ENCODE measurements at places on chromosomes 4 and X.

- no peak for DNase-seq
Measured at GRCh38 chr4:180150818-180151217, 2092.4 kb upstream of the TENM3 start.

DNA sequence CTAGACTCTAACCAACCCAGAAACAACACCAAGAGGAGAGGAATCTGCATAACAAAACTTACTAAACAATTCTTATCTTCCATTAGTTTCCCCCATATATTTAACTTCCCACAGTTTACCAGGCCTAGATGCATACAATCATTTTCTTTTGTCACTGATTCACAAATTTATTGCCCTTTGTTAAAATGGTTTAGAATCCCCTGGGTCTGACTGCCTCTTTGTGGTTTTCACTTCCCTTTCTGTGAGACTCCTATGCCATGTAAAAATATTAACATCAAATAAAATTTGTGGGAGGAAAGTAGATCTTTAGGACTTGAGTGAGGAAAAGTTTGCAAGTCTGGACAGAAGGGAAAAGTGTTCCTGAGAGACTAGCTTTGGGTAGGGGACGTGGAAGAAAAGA lies 393.8 kb upstream of the CNKSR2 start:
- DNase-seq, result no peak

DNA sequence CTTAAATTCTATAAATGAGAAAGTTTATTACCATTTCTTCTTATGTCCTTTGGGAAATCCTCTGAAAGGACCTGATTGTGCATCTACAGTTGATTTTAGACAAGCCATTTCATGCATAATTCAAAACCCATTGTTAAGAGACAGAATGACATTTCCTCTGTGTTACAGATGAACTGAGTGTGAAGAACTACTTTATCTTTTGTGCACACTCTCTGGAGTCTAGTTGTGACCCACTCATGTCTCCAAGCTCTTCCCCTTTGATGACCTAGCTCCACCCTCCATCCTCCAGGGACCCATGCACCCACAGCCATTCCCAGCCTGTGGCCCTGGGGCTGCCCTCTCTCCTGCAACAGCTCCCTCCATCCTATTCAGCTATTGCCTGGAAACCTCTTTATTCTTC lies 57.5 kb upstream of the BMPR1B start:
- no peak for DNase-seq

- no peak for DNase-seq
Measured at GRCh38 chr4:15003401-15003890, 1.2 kb downstream of the CPEB2 start.

DNA sequence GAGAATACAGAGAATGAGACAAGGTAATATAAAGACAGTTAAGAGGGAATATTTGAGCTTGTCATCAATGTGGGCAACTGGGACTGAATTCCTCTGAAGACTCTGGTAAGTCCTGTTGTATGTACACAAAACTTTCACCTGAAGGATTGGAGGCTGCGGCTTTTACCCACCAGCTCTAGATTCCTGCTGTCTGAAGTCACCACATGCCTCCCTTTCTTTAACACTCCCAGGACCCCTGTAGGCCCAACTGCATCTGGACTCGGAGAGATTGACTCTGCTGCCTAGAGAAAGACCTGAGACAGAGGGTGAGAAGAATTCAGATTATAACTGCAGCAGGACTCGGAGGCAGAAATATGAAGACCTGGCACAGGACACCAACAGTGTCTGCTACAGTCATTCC lies 1048.0 kb downstream of the PDHA2 start:
- peak; percentile 6 for DNase-seq

DNA sequence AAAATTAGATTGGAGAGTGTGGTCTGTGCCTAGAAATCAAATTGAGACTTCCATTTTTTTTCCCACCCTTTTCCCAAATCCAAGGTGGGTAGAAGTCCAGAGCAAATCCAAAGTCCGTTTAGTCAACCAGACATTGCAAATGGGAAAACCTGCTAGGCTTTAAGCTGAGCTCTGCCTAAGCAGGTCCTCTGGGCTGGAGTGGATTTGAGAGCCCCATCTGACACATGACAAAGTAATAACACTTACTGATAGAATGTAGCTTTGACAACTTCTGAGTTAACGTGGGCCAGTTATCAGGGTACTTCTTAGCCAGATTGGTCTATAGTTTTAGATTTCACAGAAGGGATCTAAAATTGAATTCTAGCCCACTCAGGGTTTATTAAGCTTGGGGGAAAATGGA lies 242.3 kb downstream of the GALNTL6 start:
- no peak for DNase-seq

GRCh38 chr4:23084559-23085248 lies 392.0 kb downstream of the GBA3 start:
- DNase-seq, result peak; percentile 78

DNA sequence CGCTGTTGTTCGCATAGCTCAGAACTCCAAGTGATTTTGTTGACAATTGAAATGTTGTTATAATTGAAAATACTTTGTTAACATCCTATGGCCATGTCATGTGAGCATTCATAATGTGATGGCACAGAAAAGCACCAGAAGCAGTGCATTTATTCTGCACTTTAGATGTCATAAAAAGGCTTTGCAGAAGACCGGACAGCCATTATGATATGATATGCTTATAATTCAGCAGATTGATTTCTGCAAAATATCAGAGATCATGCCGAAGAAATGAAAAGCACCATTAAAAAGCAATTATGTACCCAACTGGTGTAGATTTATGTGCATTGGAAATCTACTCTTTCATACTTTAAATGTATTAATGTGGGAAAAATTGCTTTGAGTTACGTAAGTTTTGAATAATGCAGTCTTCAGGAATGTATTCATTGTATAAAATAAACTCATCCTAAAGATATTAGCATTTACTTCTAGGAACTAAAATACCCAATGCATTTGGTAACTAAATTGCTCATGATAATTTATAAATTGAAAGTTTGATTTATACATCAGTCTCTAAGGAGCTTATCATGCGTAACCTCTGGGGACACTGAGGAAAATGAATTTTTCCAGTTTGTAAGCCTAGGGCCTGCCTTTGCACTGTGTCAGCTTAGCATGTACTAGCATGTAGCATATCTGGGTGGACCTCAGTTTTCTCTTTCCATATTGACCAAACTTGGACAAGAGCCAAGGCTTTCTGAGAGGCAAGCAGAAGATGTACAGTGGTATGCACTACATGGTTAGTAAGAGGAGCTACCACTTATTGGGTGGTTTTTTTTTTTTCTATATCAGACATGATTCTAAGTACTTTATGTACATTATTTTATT lies 43.6 kb downstream of the TLR10 start:
- DNase-seq, result no peak

DNA sequence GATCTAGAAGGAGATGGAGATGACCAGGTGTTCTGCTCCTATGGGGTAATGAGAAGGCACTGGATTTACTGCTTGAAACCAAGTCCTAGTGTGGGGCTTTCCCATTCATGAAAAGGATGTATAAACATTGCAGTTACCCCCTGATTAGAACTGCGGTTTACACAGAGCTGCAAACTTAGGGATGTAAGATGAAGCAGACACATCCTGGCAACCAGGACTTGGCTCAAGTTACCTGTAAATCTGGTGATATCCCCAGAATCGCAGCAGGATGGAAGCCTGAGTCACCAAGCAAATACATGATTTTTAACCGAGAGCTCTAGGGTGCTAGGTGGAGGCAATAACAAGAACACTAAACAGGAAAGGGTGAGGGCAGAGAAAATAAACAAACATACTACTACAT lies 178.6 kb upstream of the MAMLD1 start:
- peak; percentile 85 for DNase-seq

DNA sequence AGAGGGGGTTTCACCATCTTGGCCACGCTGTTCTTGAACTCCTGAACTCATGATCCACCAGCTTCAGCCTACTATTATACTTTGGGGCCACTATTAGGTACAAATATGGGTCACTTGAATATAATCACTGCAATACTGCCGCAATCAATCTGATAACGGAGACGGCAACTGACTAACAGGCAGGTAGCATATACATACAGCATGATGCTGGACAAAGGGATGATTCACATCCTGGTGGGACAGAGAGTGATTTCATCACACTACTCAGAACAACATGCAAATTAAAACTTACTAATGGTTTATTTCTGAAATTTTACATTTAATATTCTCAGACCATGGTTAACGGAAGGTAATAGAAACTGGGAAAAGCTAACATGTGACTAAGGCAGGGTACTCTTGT lies 10.9 kb downstream of the LRBA start:
- peak; percentile 69 for DNase-seq

DNA sequence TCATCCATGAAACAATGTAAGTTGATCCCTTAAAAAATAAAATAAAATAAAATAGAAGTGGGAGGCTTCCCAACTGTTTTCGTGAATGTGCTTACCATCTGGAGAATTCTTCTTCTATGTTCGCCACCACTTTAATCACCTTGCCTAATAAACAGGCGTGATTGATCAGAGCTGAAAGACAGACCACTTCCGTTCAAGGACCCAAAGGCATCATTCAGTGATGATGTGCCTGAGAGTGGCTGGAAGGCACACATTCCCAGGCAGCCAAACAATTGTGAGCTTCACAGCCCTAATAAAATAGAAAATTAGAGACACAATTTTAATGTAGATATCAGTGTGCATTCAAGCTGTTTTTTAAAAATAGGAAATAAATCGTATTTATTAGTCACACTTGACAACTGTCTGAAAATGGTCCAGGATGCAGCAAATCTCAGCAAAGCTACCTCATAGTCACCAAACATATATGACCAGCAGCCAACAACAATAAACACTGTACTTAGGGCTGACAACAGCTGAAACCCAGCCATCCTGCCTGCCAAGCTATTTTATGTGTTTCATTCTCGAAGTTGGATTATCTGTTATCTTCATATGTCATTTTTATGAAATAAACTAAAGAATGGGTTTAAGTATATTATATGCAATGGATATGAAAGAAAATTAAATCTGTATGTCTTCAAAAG lies 163.2 kb upstream of the FAM9B start:
- DNase-seq, result no peak

DNA sequence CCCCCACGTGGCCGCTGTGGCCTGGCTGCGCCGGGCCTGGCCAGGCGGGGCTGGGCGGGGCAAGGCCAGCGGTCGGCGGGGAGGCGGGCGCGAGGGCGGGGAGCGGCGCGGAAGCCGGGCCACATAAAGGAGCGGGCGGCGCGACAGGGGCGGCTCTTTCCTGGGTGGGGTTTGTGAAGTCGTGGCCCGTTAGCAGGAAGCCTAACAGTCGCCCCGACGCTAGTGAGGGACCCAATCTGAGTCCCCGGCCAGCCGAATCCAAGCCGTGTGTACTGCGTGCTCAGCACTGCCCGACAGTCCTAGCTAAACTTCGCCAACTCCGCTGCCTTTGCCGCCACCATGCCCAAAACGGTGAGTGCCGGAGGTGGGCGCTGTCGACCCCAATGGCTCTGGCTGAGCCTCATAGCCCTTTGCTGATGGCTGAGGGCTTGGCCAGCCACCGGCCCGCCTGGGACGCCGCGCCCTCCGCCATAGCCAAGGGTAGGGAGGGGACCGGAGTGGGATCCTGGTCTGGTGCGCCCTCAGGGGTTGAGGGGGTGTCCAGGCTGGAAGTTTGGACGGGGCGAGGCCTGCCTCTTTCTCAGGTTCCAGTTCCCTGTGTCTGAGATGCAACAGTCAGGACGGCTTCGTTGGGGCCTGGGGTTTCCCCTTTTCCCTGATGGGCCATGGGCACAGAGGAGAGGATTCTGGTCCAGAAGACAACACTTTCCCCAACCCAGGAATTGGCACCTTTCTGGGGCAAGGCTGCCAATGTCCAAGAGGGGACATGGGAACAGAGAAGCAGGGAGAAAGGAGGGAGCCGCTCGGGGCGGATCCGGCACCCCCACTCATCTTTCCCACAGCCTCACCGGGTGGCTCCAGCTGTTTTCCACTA lies at the start of gene MSN:
Gene MSN, plus strand, starts transcription at position 152 of the 874 bp plus-strand sequence. Its CDS starts 188 bp downstream, at position 340.
- DNase-seq, result peak; percentile 68

GRCh38 chrX:119899125-119899524 lies 3.4 kb downstream of the AKAP14 start:
- no peak for DNase-seq

- no peak for DNase-seq
Measured at GRCh38 chrX:17370191-17370590, 4.8 kb upstream of the NHS start.

- DNase-seq, result peak; percentile 30
Measured at GRCh38 chr4:150236626-150237025, 158.4 kb downstream of the DCLK2 start.

GRCh38 chr4:147822128-147822527 lies 90.2 kb downstream of the ARHGAP10 start:
- no peak for DNase-seq

GRCh38 chrX:137748827-137749226 lies 182.9 kb downstream of the ZIC3 start:
- no peak for DNase-seq

GRCh38 chr4:32161392-32161791 lies 1441.2 kb downstream of the PCDH7 start:
- DNase-seq, result peak; percentile 62

GRCh38 chrX:120664081-120664480 lies 34.2 kb upstream of the C1GALT1C1 start:
- peak; percentile 39 for DNase-seq
